Chondrocyte (in vitro differentiated cells): ENCODE measurements at places on chromosomes 13 and 19. TPM values are rescaled to one million over a fixed set of nuclear protein-coding genes. Genes with fewer than 3 reads are reported as not detected.

- no peak for DNase-seq
These were observed 89.2 kb downstream of the RGCC start for GRCh38 chr13:41546372-41547190.

GPR12 gene
- not detected in 3 replicates for total RNA-seq

PGLYRP2 gene
- not detected in 3 replicates for total RNA-seq

LAIR1 gene
- not detected in 3 replicates for total RNA-seq

GRCh38 chr19:2050349-2050990 is 574 bp downstream of the MKNK2 start:
- DNase-seq: peak; percentile 92

DNA sequence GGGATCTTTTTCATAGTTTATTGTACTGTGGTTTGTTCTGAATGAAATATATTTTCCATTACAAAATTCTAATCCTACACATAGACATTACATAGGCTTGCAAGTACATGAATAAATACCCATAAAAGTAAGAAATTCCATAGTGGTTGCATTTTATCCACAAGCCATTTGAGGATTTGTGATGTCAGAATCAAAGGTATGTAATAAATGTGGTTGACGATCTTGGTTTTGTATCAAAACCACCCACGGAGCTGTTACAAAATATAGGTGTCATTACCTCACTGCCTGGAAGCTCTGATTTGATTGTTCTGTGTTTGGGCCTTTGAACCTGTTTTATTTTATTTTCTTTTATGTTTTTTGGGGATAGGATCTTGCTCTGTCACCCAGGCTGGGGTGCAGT is 125.1 kb downstream of the NALCN start:
- DNase-seq: no peak

KLHL1 gene
- total RNA-seq: not detected in 3 replicates

LGI4 gene
- total RNA-seq: 0.46 to 2.2 TPM (median 1.3 TPM) in 3 replicates

DNA sequence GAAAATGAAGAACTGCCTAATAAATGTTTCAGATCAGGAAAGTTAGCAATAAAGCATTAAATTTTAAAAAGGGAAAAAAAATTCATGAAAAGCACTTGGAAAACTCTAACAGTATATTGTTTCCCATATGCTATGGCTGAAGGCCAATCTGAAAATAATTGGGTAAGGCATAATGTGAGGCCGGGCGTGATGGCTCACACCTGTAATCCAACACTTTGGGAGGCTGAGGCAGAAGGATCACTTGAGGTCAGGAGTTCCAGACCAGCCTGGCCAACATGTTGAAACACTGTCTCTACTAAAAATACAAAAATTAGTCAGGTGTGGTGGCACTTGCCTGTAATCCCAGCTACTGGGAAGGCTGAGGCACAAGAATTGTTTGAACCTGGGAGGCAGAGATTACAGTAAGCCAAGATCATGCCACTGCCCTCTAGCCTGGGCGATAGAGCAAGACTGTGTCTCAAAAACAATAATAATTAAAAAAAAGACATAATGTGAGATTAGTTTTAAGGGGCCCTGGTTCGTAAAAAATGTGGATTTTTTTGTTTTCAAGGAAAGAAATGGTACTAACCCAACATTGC is 15.2 kb downstream of the INTS6 start:
- DNase-seq: no peak

KCTD4 gene
- total RNA-seq: not detected in 3 replicates

DNA sequence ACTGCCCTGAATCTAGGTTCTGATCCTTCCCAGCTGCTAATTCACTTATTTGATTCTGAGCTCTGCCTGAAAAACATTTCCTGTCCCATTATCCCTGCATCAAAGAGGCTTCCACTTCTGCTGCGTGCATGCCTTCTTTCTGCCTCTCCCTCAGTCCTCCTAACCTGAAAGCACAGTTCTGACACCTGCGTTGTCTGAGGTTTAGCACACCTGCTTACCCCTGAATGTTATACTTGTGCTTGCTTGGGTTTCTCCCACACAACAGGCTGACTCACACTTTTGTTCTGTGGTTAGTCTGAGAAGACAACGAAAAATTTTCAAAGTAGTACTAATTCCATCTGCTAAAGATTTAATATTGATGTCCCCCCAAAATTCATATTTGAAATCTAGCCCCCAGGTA is 3.1 kb upstream of the SOHLH2 start:
- no peak for DNase-seq

DNA sequence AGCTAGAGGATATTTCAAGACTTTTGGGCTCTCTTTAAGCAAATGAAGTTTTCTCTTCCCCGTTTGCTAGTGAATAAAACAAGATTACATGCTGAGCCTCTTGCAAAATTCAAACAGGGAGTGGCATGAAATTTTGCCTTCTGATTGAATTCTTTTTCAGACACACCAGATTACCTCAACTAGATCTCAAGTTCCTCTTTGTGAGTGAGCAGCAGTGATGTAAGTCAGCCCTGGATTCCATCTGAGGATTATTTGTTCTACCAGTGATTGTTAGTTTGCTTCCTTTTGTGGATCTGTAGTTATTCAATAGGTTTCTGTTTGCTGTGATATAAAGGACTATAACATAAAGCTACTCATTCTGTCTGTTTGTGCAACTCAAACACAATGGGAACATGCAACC is 407.7 kb downstream of the LMO7 start:
- no peak for DNase-seq

CNFN gene
- 0.89 TPM in 1 of 3 replicates, not detected in the others for total RNA-seq

GRCh38 chr13:87941226-87941625 is 270.1 kb downstream of the SLITRK5 start:
- no peak for DNase-seq

DNA sequence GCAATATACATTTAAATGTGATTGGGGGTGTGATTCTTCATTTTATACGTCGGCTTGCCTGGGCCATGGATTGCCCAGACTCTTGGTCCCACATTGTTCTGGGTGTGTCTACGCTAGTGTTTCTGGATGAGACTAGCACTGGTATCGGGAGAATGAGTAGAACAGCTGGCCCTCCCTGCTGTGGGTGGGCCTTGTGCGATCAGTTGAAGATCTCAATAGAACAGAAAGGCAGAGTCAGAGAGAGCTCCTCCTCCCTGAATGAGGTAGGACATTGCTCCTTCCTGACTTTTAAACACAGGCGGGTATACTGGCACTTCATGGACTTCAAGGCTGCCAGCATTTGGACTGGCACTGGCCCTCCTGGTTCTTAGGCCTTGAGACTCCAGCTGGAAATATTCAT is 603.0 kb downstream of the LIG4 start:
- no peak for DNase-seq

KLF5 gene
- 7.0 to 8.4 TPM (median 7.9 TPM) in 3 replicates for total RNA-seq

ICAM5 gene
- 2.2 to 9.3 TPM (median 8.9 TPM) in 3 replicates for total RNA-seq

- DNase-seq: no peak
These were observed 59.0 kb downstream of the ZNF676 start for GRCh38 chr19:22137791-22138190.

DNA sequence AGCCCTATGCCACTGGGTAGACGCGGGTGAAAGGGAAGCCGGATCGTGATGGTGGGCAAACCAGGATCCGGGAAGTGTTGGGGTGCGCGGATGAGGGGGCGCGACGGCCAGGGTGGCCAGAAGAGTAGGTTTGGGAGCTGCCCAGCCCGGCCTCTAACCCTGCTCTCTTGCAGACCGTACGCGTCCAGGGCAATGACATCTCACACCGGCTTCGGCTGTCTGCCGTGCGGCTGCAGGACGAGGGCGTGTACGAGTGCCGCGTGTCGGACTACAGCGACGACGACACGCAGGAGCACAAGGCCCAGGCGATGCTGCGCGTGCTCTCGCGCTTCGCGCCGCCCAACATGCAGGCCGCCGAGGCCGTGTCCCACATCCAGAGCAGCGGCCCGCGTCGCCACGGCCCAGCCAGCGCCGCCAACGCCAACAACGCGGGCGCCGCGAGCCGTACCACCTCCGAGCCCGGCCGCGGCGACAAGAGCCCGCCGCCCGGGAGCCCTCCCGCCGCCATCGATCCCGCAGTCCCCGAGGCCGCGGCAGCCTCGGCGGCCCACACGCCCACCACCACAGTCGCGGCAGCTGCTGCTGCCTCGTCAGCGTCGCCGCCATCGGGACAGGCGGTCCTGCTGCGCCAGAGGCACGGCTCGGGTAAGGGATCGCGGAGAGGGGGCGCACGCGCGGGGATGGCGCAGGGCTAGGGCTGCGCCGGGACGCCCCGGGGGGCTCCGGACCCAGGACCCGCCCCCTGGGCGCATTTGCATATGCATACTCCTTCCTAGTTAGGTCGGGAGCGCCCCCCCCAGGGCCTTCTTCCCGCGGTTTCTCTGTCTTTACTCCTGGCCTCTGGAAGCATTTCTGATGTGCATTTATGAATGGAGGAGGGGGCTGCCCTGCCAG is 4.1 kb downstream of the VSTM2B start:
- DNase-seq: peak; percentile 78

DNA sequence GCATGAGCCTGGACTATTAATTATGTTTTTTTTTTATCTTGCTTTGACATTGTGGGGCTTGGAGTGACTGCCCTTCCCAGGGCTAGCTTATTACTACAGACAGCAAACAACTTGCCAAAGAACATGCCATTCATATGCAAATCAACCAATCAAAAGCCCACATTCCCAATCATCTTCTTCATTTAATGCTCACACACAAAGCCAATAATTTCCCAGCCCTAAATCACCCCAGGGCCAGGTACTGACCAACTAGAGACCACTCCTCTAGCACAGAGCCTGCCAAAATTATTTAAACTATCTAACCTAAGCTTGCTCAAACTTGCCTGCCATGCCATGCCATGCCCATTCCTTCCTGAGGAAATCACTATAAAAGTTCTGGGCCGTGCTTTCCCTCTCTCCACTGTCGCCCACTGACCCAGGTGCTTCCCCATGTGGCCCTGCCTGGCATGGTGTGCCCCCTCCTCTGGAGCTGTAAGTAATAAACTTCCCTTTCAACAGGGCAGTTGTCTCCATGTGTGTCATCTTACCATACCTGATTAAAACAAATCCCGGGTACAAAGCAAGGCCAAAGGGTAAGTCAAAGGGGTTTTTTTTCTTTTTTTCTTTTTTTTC is 15.7 kb downstream of the PBX4 start:
- DNase-seq: no peak
